ENCODE measurements at places on chromosomes 3 and 15.

DNA sequence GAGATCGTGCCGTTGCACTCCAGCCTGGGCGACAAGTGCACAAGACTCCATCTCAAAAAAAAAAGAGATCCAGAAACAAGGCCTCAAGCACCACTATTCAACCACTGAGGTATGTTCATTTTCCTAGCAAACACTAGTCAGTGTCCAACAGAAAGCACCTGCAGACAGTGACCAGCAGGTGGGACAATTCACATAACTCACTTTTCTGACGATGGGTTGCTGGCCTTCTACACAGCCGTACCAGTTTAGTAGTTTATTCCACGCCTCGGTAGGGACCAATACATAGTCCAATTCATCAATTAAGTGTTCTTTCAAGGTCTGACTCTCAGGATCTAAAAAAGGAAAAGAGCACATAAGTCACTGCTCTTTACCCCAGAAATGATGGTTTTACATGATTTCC is 12.4 kb downstream of the USP4 start:
- DNase-seq, result no peak

DNA sequence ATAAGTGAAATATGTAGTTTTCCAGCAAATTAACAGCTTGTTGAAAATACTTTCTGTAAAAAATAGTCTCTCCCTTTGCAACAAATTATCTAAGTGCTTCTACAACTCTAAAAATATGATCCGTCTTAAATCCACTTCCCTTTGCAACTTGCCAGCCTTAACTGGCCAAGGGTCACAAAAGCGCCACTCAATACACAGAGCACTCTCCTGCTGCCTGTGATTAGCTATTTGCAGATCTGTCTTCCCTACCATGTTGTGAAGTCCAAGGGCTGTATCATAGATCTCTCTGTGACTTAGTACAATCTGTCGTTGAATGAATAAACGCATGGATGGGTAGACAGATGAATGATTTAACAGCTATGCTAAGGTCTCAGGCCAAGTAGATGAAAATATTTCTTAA is 76.2 kb downstream of the ITGB5 start:
- DNase-seq, result no peak

DNA sequence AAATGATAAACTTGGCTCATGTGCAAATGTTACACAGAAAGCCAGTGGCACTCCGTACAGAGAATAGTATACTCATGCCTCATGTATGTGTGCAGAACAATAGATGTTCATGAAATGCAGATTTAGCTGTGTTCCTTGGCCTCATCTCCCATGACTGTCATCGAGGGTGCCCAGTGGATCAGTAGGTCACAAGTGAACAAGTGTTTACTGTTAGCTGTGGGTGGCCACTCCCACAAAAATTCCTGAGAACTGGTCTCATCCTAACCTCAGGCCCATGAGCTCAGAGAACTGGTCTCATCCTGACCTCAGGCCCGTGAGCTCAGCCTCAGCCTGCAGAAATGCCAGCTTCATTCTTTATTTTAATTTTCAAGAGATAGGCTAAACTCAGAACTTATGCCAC is 124.1 kb downstream of the GADL1 start:
- no peak for DNase-seq

DNA sequence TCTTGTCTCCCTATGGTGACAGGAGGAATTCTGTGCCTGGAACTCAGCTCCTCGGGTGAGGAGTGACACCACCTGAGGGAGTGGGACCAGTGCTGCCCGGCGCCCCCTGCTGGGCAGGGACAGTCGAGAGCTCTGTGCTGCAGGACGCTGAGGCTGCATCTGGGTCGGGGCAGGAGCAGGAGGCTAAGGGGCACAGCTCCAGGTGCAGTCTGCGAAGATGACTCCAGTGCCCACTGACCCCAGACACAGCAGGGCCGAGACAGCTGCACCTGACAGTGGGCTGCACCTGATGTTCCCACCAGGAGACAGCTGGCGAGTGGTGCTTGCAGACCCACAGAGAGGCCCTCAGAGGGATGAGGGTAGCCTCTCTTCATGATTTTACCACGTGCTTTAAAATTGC is 152.9 kb downstream of the ATP10A start:
- DNase-seq, result no peak

- DNase-seq, result no peak
Observed at GRCh38 chr3:145272684-145273083, 888.3 kb downstream of the PLOD2 start.

DNA sequence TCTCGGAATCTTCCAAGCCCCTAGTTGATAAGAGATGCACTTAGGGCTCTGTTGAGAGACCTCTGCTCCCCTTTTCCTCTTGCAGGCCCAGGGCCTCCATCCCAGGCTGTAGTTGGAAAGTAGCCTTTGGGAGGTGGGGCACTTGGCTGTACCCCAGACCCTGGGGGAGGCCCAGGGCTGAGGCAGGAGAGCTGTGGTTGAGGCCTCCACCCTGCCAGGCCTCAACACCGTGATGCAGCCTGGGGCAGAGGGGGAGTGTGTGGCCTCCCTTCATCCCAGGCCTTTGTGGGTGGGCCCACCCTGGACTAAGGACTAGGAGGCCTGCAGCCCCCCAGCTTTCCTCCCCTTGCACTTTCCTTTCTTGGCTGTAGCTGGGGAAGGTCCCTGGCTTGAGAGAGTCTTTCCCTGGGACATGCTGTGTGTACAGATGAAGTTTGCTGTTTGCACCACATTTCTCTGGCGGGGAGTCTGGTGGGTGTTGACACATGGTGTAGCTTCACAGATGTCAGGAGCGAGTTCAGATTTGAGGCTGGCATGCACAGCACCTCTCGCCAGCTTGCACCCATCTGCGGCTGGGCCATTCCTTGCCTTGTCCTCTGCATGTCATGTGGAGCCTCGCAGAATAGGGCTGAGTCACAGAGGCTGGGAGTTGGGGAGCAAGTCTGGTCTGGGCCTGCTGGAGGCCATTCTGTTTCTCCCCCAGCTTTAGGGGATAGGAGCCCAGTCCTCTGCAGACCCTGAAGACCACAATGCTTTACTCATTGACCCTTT is 13.7 kb downstream of the PLEKHO2 start:
- no peak for DNase-seq

- DNase-seq, result peak; percentile 40
Observed at GRCh38 chr15:98421419-98422129, 226.8 kb upstream of the IGF1R start.

DNA sequence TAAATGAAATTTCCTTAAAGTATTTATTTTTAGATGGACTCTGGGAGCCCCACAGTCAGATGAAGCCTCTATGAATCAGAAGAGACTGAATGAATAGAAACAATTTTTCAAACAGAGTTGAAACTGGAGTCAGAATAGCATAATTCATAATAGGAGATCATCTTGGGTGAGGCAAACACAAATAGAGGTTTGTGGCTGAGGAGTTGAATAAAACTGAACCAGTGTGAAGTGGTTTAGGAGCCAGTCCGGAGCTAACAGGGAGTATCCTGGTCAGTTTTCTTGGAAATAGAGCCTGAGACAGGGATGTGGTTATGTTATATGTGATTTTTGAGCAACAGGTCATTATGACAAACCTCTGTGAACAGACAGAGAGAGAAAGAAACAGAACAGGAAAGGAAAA is 39.2 kb downstream of the SAMMSON start:
- DNase-seq, result no peak

DNA sequence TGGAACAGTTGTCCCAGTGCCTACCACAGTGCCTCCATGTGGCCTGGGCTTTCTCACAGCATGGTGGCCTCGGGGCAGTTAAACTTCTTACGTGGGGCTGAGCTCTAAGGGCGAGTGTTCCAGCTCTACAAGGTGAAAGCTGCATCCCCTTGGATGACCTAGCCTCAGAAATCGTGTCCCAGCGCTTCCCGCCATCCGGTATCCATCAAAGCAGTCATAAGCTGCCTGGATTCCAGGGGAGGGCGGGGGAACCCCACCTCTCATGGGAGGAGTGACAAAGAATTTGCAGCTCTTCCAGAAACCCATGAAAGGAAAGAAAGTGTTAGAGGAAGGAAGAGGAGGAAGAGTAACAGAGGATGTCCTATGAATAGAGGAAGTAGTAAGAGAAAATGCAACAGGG is 45.8 kb upstream of the CCDC174 start:
- DNase-seq, result no peak

DNA sequence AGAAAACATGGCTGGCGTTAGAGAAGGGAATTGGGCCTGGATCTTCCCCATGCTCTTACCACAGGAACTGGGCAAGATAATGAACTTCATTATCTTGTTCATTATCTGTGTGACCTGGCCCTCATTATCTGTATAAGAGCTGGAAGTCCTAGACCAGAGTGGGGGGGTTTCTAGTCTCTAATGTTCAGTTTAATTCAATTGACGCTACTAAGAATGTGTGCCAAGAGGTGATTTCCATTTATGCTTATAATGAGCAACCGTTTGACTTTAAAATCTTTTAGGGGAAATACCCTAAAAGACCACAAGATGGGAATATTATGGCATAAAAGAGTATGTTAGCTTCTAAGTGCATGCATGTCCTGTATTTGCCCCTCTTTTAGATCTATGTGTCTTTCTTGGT is 59.1 kb upstream of the CSTA start:
- no peak for DNase-seq

DNA sequence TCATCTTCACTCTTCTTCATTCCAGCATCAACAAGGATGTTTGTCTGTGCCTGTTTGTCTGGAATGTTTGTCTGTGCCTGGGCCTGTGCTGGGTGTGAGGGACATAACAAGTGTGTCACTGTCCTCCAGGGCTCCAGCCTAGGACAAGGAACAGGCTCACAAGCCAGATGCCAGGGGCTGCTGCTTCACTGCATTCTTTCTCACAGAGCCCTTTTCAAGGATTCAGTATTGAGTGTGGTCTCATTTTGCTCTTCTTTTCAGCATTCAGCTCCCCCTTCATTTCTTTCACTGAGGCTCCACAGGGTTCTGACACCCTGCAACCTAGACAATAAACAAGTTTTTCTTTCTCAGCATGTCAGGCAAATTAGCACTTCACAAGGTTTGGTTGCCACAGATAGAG is 43.6 kb upstream of the KY start:
- no peak for DNase-seq

DNA sequence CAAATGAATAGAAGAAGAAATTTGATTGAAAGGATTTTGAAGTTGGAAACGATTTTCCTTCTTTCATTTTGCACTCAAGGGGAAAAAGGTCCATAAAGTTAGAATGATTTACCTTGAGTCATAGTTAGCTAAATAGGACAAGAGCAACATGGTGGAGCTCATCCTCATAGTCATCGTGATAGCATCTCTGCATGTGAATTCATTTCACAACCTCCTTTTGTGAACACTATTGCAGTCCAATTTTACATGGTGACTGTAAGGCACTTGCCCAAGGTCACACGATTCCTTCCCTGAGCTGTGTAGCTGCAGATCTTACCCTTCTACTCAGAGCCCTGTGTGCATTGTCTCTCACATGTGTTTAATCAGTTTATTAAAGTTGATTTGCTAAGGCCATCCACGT is 359.8 kb upstream of the C2CD4B start:
- no peak for DNase-seq

- DNase-seq, result no peak
Observed at GRCh38 chr3:104126864-104127553, 1239.7 kb upstream of the ALCAM start.

GRCh38 chr3:67294341-67294740 is 296.2 kb downstream of the KBTBD8 start:
- DNase-seq, result no peak

DNA sequence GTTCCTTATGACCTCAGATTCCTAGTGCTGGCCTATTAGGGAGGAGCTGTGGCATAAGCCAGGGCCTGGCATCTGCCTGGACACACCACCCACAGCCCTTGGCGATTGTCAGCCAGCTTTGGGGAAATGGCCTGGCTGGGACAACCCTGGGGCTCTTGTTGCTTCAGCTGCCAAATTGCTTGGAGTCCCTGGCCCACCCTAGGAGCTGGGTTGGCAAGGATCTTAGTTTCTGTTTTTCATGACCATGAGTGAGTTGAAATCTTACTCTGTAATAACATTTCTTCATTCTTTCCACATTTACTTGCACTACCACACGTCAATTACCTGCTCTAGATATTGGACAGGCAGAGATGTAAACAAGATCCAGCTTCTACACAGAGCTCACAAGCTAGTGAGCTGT is 1.9 kb upstream of the MYZAP start:
- DNase-seq, result no peak

DNA sequence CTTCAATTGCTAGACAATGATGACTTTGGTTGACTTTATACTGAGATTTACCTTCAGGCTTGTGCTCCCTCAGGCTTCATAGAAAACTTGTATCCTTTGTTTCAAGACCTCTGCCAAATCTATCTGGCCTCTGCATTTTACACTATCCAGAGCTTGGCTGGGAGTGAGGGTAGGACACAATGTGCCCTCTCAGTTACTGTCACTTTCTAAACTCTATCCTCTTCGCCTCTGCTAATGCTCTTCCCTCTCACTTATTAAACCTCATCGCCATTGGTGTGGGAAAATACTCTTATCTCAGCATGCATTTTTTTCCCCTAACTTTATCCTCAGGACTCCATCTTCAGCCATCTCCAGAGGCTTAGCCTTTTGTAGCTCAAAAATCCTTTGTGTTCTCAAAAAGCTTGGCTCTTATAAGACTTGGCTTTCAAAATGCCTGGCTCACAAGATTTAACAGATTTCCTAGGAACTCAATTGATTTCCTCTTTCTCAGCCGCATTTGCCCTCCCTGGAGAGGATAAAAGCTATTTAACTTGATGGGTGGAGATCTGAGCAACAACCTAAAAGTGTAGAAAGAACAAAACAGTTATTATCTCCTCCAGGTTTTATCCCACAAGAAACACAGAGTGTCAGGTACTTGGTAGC is 28.3 kb downstream of the SUCNR1 start:
- no peak for DNase-seq

- no peak for DNase-seq
Observed at GRCh38 chr3:146895026-146895749, 290.0 kb upstream of the PLSCR5 start.

DNA sequence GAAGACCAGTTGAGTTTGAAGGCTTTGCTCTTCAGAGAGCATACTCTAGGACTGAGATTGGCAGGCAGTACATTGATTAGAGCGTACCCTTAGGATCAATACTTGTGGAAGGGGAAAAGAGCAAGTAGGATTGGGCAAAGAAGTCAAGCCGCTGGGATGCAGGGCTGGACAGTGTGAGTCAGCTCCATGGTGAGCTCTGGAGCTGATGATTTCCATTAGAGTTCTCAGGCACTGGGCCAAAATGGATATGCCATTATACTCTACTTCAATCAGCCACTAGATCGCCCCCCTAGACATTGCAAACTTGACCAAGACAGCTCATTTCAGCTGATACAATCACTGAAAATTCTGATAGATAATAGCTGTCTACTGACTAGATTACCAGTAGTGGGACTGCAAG is 432.7 kb upstream of the ALCAM start:
- no peak for DNase-seq

DNA sequence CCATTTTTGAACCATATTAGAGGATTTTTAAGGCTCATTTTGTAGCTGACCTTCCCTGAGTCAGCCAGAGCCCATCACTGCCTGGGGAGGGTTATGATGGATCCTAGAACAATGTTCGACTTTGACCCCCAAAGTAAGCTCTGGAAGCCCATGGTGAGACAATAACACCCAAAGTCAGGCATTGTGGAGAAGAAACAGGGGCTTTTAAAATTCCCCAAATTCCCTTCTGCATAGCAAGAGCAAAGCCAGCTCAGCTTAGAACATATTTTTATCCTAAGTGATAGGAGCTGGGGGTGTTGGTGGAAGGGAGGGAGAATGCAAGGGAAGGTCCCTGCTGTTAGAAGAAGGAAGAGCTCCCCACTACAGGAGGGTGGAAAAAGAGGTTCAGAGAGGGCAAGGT is 4.0 kb downstream of the ITGA11 start:
- DNase-seq, result no peak

All from stimulated activated CD8-positive, alpha-beta memory T cell treated with anti-CD3 and anti-CD28 coated beads, Interleukin-7, amount 100 ng/mL, for 1 hour (primary cell).